ENCODE measurements at places on chromosomes 3 and 15. TPM values are rescaled to one million over a fixed set of nuclear protein-coding genes. Genes with fewer than 3 reads are reported as not detected.

IMPG2 gene
- 0.32 TPM for total RNA-seq

DNA sequence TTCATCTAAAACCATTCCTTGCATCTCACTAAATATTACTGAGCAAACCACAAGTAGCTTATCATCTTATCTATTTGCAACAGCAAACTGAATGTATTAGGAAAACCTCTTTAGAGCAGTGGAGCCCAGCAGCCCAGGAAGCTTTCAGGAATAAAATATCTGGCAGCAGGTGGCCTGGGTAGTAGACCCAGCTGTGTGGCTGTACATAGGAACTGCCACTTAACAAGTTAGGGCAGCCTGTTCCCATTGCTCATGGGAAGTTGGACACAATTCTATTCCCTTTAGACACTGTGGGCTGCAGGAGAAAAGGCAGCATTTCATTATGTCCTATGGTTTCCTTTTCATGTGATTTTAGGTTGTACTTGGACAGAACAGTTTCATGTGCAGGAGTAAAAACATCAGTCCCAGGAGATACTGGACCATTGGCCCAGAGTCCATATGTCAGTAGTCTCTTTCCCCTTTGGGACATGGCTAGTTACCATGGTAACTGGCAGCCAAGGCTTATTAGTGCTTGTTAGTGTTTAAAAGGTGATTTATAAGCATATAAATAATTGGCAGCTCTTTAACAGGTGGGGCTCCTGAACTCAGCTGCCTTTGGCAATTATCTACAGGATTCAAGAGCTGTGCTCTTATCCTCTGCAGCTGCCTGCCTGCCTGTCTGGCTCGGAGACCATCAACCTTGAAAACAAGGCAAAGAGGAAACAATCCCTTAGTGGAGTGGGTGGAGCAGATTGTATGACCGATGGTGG is 28.9 kb upstream of the LSAMP start:
- DNase-seq: no peak

GRCh38 chr15:88467935-88468528 is 524 bp downstream of the MRPS11 start:
- DNase-seq: peak; percentile 12

ACP3 gene
- 2.3 TPM for total RNA-seq

- DNase-seq: no peak
Measured at GRCh38 chr3:47758261-47759025, 23.2 kb downstream of the SMARCC1 start.

DNA sequence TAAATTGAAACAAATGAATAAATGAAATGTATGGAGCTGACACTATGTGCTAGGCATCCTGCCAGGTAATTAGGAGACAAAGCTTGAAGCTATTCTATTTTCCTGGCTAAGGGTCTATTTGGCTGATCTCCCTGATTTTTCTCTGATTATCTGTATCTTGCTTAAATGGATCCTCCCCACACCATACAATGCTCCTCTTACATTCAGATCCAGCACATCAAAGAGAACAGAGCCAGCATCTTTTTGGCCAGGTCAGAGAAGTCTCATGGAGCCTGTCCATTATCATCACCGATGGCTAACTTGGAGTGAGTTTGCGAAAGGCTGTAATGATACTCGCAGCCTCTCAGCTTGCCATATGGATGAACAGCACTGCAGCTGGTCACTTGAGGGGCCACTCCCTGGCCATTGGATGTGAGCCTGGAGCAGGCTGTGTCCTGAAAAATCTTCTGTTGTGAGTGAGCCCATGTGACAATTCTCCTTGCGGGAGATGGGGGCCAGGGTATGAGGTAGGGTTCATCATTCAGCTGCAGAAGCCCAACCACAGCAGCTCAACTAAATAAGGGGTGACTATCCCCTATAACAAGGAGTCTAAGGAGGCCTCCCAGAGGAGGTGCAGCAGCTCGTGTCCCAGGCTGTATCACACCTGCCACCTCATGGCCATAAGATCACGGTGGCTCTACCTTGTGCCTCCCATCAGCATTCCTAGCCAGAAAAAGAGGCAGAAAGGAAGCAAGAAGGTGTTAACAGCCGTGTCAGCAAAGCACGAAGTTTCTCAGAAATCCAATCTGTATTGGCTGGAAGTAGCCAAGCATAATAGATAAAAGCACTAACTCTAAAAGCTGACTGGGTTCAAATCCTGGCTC is 69.3 kb upstream of the ST8SIA2 start:
- no peak for DNase-seq

- no peak for DNase-seq
Measured at GRCh38 chr15:87971076-87971475, 285.5 kb downstream of the NTRK3 start.

HRG gene
- total RNA-seq: not detected
